ENCODE measurements at places on chromosomes 7 and 10.

DNA sequence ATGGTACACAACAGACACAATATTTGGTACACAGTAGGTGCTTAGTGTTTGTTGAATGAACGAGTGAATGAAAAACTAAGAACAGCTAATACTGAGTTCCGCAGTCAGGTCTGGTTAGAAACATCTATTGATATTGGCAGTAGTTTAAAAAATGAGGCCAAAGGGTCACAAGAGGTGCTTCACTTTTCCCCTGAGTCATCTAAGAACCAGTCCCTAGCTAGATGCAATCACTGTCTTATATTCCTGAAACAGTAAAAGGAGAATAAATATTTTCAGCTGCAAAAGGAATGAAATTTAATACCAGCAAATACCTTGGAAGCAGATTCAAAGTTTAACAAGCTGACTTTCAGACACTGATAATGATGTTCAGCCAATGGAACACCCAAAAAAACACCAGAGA is 54.5 kb downstream of the SCRN1 start:
- DNase-seq, result no peak

DNA sequence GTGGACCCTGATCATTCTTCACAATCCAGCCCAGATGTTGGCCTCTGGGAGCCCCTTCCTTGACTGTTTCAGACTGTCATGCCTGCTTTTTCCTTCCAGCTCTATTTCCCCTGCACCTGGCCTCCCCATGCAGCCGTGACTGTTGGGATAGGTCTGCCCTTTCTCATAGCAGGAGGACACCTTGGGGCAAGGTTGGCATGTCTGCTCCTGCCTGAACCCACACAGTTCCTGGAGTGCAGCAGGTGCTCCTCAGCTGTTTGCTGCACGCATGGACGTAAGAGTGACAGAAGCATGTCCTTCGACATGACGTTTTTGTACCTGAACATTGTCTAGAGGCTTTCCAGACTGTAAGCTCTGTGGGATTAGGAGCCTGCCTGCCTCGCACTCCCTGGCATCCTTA is 24.0 kb downstream of the POR start:
- DNase-seq, result no peak

DNA sequence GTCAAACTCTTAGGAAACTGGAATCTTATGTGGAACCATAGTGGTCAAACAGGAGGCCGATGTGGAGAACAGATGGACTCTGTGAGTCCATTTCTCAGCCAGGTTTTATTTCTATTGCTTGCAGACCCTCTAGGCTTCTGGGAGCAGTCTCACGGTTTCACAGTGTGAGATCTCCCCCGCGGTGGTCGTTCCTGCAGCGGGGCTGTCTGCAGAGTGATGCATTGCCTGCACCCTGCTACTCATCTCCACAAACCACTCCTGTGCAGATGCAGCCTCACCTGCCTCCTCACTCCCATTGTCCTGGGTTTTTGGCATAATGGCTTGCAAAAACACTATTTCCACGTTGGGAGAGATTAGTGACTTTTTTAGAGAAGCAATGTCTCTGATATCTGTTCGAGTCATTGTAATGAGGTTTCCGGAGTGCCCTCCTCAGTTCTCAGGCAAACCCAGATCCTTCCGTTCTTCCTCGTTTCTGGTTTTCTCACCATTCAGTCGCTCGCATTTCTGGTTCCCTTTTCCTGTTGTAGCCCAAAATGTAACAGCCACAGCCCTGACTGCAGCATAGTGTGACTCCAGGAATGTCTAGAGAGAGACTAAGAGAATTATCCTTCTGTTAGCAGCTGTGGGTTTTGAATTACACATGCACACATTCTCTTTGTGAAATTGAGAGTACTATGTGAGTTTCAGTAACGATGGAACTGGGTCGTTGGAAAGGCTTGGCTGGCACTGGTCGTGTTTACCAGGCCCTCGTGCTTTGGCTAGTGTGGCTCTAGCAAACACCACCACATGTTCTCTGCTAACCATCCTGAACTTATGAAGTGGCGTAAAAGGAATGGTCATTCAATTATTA is 30.2 kb downstream of the ACADSB start:
- no peak for DNase-seq

DNA sequence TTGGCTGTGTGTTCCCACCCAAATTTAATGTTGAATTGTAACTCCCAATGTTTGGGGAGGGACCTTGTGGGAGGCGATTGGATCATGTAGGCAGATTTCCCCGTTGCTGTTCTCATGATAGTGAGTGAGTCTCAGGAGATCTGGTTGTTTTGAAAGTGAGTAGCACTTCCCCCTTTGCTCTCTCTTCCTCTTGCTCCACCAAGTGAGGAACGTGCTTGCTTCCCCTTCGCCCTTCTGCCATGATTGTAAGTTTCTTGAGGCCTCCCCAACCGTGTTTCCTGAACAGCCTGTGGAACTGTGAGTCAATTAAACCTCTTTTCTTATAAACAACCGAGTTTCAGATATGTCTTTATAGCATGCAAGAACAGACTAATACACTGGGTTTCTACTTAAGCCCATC is 176.3 kb downstream of the CDK14 start:
- no peak for DNase-seq

DNA sequence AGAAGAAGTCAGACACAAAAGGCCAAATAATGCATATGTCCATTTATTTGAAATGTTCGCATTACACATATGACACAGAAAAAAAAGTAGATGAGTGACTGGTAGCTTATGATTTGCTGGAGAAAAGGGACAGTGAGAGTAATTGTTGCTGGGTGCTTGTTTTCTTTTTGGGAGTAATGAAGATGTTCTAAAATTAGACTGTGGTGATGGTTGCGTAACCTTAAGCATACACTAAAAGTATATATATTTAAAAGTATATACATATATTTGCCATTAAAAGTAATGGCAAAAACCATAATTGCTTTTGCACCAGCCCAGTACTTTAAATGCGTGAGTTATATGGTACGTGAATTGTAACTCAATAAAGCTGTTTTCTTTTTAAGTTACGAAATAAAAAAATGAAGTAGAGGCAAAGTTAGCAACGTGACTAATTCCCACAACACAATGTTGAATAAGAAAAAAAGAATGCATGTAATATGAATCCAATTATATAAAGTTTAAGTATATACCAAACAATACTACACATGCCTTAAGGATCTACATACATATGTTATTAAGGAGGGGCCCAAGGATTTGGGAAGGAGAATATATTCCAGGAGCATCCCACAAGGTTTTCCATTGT is 360.4 kb upstream of the CELF2 start:
- no peak for DNase-seq

- no peak for DNase-seq
These were observed 75.2 kb downstream of the TEX36 start for GRCh38 chr10:125607689-125608290.

DNA sequence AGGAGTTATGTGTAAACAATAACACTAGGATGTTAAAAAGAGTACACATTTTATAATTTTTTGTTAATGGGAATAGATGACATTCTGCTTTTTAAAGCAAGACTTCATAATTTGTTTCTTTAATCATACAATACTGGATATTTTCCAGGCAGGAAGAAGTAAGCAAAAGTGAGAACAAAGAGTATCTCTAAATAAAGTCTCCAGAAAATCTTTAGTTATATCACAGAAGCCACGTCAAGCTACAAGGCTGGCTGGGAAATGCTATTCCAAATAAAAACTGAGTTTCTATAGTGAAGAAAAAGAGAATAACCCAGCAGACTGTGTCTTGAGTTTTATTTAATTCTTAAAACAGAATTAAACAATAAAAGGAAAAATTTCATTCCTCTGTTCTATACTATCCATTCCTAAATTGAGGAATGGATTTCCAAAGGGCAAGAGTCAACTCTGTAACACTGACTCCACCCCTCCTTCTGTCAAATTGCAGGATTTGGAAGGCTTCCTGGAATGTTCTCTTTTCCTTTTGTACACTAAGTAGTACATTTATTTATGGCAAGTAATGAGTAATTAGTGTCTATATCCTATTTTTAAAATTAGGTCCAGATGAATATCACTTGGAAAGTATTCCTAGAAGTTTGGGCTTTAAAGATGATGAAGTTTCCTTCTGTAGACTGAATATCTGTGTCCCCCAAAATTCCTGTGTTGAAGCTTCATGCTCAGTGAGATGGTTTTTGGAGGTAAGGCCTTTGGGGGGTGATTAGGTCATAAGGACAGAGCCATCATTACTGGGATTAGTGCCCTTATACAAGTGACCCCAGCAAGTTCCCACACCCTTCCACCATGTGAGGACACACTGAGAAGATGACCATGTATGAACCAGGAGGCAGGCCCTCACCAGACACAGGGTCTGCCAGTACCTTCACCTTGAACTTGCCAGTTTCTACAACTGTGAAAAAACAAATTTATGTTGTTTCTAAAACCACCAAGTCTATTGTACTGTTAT is 290.9 kb downstream of the CRPPA start:
- no peak for DNase-seq

DNA sequence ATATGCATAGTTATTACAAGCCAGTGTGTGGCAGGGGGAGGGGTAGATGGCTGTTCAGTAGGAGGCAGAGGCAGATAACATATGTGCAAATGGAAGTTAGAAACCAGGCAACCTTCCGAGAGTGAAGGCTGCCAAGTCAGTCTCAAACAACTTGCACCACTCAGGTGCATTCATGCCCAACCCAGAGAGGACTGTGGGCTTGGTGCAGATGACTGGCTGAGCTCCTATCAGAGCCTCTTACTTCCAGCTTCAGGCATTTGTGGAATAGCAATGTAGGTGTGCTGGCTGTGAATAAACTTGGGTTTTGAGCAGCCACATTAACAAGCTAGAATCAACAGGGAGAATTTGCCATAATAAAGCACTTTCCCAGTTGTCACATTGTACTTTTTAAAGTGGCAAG is 789.8 kb downstream of the PHTF2 start:
- DNase-seq, result no peak

DNA sequence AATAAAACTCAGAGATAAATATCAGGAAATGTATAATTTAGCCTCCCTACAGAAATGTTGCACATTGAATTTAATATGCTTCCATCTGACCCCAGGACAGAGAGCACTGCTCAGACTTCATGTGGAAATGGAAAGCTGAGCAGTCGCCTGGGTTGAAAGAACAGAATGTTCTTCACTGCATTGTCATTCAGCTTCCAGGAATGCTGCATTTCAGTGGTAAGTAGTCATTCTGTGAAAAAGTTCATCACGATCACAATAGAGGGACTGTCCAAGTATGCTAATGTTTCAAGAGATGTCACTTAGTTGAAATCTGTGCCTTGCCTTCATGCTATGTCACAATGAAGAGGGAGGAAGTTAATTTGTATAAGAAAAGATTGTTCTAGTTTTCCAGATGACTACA is 147.3 kb downstream of the NRCAM start:
- DNase-seq, result no peak

DNA sequence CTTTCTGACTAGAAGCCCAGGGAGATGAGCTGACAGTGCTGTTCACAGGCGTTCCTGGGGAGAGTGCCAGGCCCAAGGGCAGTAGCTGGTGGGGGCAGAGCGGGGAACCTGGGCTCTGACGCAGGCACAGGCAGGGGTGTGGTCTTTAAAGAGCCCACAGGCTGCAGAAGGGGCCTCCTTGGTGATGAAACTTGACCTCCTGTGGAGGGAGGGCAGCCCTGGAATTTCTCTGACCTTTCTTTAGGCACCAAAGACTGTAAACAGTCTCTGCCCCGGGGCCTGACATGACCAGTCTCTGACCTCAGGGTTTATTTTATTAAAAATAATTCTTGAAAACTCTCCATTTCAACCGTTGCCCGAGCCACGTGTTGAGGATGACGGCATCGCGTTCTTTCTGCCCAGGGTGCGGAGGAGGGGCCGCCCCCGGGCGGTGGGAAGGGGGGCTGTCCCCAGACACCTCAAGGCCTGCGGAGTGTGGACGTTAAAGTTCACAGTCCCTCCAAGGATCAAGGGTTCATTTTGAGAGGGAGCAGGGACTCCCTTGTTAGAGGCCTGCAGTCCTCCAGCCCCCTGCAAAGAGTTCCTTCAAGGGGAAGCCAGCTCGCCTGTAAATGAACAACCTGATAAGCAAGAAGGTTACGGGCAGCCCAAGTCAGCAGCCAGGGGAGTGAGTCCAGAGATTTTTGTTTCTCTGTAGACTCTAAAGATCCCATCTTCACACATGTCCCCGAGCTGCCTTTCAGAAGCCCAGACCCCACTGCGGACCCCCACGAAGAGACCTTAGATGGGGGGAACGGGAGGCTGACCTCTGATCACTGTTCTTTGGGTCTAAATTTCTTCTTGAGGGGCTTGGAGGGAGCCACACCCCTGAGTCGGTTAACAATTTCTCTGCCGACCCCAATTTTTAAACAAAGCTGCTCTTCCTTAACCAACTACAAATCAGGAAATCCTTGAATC is 128.9 kb downstream of the VIPR2 start:
- DNase-seq, result no peak

DNA sequence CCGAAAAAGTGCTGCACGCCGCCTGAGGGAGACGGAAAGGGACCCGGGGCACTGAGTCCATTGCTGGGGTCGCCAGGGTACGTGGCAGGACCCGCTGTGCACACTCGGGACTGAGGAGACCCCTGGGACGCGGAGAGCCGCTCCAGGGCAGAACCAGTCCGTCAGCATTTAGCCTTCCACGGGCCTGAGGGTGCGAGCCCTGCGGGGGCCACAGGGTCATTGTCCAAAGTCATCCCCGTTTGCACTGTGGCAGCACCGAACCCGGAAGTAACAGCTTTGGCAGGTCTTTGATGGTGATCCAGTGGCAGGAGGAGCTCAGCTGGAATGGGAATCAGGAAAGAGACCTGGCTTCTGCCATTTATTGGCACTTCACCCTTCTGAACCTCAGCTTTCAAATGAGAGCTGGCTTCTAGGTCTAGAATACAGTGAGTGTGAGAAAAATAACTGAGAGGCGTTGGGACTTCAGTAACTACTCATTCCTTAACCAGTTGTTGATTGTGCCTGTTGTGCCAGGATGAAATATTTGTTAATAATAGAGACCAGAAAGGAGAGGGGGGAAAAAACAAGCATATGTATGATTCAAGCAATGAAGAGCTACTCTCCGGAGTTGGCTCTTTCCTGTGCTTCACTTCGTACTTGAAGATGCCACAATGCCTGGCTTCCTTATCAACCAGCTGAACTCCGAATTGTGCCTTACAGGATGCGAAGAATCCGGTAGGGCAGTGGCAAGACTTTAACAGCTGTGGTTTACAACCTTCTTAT is 811 bp upstream of the ARHGAP12 start:
- peak; percentile 35 for DNase-seq

- DNase-seq, result no peak
These were observed 277.6 kb downstream of the REEP3 start for GRCh38 chr10:63798599-63799498.

GRCh38 chr7:150800581-150801241 is at the start of gene TMEM176A:
Gene TMEM176A, plus strand, starts transcription at chr7:150800769. Its CDS starts 782 bp downstream, at chr7:150801551.
- DNase-seq, result no peak

DNA sequence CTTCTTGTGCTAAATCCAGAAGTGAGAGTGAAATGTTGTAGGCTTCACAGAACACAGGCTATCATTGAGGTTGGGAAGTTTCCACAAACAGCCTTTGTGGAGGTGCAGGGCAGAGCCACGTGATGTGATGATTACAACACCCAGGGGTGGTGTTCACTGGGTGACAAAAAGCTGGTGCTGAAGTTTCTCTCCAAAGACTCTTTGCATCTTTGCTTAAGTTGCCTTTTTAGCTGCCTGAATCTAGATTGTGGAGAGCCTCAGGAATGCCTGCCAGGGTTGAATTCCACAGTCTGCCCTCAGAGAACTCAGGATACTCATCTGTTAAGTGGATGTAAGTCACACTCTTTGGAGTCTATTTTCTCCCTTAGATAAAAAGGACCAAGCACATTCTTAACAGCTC is 56.3 kb downstream of the PLXNA4 start:
- DNase-seq, result no peak
